Amniotic epithelial cell (primary cell): ENCODE measurements at places on chromosomes 6 and 20.
A peak's percentile ranks its signal among the peaks of the same experiment; 100 is the strongest.

GRCh38 chr6:133187114-133187513, 54.0 kb upstream of the EYA4 start:
- DNase-seq = no peak

DNA sequence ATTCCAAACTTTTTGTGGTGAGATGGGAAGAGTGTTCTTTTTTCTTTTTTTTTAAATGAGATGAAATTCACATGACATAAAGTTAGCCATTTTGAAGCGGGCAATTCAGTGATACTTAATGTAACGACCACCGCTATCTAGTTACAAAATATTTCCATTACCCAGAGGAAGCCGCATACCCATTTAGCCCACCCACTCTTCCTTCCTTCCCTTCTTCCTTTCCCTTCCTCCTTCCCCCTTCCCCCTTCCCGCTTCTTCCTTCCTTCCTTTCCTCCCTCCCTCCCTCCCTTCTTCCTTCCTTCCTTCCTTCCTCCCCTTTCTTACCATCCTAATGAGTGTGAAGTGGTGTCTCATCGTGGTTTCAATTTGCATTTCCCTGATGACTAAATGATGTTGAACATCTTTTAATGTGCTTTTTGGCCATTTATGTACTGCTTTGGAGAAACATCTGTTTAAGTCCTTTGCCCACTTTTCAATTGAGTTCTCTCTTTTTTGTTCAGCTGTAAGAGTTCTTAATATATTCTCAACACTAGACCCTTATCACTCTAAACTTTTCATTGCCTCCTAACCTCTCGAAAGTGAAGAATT, 371.1 kb downstream of the FARS2 start:
- DNase-seq = no peak

DNA sequence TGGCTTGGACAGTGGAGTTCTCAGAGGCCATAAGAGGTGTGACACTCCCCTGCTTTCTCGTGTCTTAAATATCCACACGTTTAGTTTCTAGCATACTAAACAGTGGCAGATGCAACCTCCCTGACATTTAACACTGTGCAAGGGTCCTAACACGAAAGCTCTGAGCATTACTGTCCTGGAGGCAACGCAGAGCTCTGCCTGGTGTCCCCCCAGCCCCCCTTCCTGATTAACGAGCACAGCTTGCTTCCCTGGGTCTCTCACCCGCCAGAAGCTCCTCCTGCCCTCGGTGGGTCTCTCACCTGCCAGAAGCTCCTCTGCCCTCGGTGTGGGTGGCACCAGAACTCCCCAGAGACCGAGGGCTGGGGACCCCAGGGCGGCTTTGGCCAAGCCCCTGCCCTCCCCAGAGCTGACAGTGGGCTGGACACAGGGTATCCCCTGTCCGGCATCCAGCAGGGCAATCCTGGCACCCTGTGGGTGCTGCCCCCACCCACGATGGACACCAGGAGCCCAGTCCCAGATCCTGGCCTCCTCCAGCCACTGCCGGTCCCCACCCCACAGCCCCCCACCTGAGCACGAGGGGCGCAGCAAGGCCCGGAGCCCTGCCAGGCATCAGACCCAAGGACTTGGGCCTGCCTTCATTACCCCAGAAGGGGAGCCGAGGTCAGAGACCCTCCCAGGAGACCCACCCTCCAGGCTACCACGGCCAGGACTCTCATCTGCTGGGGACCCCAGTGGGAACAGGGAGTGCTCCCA, 12.4 kb upstream of the KCNQ2 start:
- DNase-seq = no peak

GRCh38 chr6:129138739-129139405, 255.9 kb downstream of the LAMA2 start:
- DNase-seq = peak; percentile 63

- DNase-seq = no peak
Measured at GRCh38 chr6:53023323-53023722, 28.2 kb upstream of the GSTA4 start.

DNA sequence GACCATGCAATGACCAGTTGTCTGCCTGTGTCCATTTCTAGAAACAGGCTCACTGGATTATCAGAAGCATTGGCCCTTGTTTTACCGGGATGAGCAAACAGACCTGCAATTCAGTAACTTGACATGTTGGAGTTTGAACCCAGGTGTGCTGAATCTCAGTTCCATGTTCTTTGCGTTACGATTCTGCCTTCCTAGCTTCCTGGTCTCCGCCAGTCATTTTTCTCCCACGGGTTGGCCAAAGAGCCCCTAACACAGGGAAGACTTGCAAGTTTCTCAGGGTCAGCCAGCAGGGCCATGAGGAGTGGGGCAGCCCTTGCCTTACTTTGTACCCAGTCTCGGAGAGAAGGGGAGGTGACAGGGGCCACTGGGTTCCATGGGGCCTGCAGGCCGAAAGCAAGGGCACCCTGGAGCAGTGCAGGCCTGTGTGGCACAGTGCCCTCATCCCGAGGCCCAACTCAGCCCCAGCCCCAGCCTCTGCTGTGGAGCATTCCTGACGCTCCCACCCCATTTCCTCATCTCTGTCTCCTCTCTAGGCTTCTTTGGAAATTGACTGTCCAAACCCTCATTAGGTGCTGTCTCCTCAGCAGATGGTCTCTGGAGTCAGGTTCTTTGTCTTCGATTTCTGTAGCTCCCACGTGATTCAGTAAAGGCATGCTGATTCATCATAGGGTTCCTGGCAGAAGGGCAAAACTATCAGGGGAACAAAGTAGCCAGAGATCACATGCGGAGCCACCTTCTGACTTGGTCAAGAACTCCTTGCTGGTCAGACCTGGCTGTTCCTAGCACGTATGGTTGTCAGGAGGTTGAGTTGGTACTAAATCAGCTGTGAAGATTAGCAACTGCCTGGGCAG, 23.6 kb downstream of the CDS2 start:
- peak; percentile 38 for DNase-seq

- peak; percentile 56 for DNase-seq
Measured at GRCh38 chr6:113903666-113904330, 46.7 kb downstream of the MARCKS start.

DNA sequence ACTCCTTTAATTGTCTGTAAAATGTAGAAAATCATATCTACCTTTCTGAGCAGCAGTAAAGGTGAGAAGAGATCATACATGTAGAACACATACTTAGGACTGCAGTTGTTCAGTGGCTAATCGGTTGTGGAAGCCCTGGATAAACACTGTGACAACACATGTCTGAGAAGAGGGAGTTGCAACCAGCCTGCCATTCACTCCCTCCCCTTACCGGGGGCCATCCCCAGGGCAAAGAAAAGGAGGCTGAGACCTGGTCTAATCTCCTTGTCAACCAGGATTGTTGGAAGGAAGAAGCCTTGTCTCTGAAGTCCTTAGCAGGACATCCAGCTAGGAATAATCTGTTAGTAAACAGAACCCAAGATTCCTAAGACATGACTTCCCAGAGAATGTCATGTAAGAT, 462.5 kb upstream of the AGPAT4 start:
- DNase-seq = no peak

DNA sequence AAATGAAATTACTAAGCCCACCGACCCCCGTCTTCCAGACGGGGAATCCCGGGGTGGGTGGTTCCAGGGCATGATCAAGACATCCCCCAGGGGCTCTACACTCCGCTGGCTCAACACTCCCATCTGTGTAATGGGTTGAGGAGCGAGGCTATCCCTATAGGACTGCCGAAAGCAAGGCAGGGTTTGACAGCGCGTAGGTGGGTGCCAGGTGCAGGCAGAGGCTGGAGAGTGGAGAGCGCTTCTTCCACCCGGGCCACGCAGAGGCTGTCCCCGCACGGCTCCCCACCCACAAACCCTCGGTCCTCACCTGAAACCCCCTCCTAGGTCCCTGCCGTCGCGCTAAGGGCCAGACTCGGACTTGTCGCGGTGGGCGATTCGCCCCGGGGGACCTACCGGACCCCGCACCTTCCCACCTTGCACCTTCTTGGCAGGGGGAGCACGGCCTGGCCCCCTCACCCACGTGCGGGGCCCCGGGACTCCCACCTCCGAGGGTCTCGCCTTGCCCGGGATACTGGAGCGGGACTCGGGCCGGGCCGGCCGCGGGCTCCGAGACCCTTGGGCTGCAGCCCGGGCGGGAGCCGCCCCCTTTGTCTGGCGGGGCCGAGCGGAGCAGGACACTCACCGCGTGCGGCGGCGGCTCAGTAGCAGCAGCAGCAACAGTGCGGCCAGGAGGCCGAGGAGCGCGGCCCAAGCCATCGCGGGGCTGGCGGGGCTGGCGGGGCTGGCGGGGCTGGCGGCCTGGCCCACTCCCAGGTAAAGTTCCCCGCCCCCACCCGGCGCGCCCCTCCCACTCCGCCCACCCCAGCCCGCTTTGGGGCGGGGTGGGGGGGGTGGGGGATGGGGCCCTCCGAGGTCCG, at the start of gene PTGIS:
PTGIS (minus strand) TSS at position 717 of the 857 bp plus-strand sequence; CDS start at position 696, 21 bp downstream.
- no peak for DNase-seq

- no peak for DNase-seq
Measured at GRCh38 chr6:1614448-1615150, 4.9 kb downstream of the FOXC1 start.

- DNase-seq = peak; percentile 32
Measured at GRCh38 chr6:22827760-22828159, 258.4 kb downstream of the HDGFL1 start.

GRCh38 chr6:89260832-89261231, 43.7 kb upstream of the GABRR1 start:
- DNase-seq = no peak

DNA sequence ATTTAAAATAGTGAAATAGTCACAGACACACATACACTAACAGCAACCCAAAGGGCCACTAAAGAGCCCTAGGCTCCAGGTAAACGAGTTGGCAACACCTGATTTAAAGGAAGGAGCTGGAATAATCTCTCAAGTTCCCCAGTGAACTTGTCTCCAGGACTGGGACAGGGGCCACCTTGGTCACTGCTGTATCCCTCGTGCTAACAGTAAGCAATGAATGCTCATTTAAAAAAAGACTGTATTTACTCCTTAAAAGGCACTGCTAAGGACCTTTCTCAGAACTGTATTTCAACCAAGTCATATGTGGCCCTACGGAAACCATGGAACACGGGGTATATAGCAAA, 1.3 kb downstream of the DIDO1 start:
- DNase-seq = no peak

DNA sequence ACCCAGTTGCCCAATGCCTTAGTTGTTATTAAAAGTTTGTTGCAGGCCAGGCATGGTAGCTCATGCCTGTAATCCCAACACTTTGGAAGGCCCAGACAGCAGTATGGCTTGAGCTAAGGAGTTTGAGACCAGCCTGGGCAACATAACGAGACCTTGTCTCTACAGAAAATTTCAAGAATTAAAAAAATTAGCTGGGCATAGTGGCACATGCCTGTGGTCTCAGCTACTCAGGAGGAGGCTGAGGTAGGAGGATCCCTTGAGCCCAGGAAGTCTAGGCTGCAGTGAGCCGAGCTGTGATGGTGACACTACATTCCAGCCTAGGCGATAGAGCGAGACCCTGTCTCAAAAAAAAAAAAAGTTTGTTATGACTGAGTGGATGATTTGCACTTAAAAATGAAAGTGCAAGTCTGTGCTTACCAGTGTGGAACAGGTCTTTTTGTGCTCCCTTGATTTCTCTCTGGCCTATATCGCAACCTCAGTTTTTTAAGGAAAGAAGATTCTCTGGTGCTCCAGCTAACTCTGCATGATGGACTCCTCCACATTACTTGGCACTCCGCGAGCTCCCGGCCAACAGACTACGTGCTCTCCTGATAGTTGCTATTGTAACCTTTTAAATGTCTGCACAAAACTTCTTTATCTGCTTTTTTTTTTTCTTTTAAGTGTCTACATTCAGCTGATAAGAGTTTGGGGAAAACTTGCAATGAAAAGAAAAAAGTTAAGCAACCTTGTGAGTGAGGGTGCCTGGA, 22.1 kb downstream of the ZKSCAN3 start:
- no peak for DNase-seq

- peak; percentile 13 for DNase-seq
Measured at GRCh38 chr20:13865791-13866351, 81.0 kb downstream of the NDUFAF5 start.

- DNase-seq = no peak
Measured at GRCh38 chr6:155402656-155403304, 52.9 kb downstream of the NOX3 start.

GRCh38 chr6:136226027-136226673, 24.0 kb downstream of the MTFR2 start:
- DNase-seq = peak; percentile 83

DNA sequence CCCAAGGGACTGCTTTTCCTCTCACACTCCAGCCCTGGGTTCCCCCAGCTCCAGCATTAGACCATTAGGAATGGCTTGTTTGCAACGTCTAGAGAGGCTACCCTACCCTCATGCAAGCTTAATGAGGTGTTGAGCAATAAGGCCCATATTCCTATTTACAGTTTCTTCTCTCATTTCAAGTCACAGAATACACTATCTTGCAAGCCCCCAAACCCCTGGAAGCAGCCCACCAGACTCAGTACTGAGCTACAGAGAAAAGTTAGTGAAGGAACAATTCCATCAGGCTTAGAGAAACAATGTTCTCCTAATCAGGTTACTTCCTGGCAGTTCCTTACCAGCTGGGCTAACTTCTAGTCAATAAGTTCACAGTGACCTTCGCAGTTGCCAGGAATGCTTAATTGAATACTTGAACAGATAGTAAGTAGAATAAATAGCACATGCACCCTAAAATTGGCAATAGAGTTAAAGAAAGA, 606.5 kb upstream of the NOX3 start:
- no peak for DNase-seq
